BJ (cell line): ENCODE measurements at places on chromosomes 5 and 9.

GRCh38 chr5:21212026-21212425 is 1224.0 kb upstream of the CDH18 start:
- DNase-seq = no peak

GRCh38 chr5:169197343-169197742 is 103.6 kb downstream of the SLIT3 start:
- no peak for DNase-seq

DNA sequence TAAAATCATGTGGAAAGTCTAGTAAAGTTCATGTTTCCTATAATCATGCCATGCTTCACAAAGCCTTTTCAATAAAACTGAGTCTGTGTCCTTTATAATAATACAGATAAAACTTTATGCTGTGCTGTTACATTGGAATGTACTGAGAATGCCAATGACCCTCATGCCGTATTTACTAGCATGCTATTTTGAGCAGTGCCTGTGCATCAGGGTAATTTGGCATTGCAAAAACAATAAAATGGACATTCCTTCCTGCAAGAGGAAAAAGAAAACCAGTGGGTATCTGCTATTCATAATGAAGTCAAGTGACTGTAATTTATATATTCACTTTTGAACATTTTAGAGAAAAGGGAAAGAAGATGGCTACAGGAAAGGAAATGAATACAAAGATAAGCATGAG is 159.0 kb downstream of the PBX3 start:
- peak; percentile 44 for DNase-seq

GRCh38 chr9:120937596-120937995 is 11.0 kb upstream of the TRAF1 start:
- DNase-seq = no peak

GRCh38 chr9:92432972-92433548 is 8.8 kb upstream of the OMD start:
- no peak for DNase-seq

- DNase-seq = no peak
Observed at GRCh38 chr5:6786786-6787495, 73.7 kb downstream of the TENT4A start.

- DNase-seq = no peak
Observed at GRCh38 chr5:39333104-39333503, 31.2 kb downstream of the C9 start.

DNA sequence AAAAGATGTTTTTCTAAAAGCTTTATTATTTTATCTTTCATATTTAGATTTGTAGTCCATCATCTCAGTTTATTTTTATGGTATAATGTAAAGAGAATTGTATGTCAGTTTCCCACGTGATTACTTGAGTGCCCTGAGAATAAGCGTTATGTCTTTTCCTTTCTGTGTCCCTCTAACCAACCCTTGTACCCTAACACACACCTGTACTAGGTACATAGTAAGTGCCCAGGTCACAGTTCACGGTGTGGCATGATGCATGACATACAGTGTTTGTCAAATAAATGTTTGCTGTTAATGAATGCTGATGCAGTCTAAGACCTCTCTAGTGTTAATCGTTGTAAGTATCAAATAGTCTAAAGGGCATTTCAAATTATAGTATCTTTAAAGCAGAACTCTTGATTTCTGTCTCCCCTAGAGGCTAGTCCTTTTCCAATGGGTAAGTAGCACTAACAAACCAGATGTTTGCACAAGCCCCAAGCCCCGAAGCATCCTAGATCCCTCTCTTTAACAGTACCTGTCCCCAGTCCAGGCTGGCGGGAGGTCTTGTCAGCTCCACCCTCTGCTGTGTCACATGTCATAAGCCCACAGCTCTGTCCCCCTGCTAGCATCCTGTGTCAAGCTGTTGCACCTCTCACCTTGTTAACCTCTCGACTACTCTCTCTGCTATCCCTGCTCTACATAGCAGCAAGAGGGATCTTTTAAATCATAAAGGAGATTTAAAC is 23.7 kb downstream of the NUP214 start:
- DNase-seq = no peak

- DNase-seq = no peak
Observed at GRCh38 chr9:137221506-137222111, 431 bp downstream of the RNF208 start.

- no peak for DNase-seq
Observed at GRCh38 chr9:107504585-107505455, 15.3 kb upstream of the KLF4 start.

DNA sequence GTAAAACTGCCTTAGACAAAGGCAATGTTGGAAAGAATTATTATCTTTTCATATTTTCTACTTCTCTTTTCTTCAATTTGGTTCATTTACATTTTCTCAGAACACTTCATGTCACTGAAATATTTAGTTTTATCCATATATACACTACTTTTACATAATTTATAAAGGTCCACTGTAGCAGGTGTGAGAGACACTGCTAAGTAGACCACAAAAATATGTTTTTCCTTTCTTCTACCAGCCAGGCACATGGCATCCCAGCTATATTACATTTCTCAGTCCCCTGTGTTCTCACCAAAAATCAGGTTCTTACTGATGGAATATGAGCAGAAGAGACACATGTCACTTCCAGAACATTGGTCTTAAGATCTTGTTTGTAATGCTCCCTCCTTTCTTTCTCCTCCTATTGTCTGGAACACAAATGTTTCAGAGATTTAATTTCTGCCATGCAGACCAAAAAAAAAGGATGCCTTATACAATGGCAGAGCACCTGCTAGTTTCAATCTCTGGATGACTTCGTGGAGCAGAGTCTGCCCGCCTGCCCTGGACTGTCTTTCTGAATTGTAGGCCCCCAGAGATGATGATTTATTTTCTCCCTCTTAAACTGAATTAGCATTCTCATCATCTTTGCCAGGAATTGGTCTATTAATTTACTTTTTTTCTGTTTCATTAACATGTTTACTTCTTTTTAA is 125.4 kb upstream of the ACOT12 start:
- DNase-seq = no peak

- peak; percentile 69 for DNase-seq
Observed at GRCh38 chr9:127968700-127969383, 11.9 kb downstream of the EEIG1 start.

DNA sequence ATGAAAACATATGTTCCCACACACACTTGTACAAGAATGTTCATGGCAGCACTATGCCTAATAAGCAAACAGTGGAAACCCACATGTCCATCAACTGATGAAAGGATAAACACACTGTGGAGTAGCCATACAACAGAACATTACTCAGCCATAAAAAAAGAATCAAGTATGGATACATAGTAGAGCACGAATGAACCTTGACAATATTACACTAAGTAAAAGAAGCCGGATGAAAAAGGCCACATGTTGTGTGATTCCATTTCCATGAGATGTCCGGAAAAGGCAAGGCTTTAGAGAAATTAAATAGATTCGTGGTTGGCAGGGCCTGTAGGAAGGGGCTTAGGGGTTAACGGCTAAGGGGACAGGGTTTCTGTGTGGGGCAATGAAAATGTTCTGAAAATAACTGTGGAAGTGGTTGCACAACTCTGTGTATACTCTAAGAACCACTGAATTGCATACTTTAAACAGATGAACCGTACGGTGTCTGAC is 51.4 kb downstream of the COL23A1 start:
- peak; percentile 21 for DNase-seq

DNA sequence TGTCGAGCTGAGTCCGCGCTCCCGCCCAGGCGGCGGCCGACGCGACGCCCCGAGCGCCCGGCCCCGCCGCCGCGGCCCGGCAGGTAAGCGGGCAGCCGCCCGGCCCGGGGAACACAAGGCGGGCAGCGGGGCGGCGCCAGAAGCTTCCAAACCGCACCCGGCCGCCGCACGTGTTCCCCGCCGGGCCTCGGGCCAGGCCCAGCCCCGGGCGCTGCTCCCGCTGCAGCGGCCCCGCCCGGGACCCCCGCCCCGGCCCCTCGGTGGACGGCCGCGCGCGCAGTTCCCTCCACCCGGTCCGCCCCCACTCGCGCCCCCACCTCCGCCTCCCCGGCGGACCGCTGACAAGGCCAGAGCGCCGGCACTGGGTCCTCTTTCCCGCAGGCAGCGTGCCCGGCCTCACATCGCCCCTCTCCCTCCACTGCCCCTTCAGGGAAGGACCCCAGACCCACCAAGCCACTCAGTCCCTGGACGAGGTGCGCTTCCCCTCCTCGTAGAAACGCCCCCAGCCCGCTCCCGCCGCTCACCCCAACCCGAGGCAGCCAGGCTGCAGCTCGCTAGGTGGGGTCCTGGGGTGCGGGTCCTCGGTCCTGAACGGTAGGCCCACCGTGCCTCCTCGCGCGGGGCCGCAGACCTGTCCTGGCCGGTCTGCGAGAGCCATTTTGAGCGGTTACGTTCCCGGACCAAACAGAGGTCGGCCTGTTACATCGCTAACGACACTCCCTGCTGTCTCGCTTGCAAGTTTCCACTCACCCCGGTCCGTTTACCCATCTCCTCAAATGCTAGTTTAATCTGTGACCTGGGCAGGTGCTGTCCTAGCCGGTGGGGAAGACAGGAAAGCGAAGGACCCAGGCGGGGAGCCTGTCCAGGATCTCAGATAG is 475 bp downstream of the WDR5 start:
- DNase-seq = no peak

GRCh38 chr5:94969174-94969573 is 315.7 kb downstream of the MCTP1 start:
- no peak for DNase-seq

GRCh38 chr5:10599862-10600284 is 36.0 kb downstream of the ANKRD33B start:
- peak; percentile 14 for DNase-seq

DNA sequence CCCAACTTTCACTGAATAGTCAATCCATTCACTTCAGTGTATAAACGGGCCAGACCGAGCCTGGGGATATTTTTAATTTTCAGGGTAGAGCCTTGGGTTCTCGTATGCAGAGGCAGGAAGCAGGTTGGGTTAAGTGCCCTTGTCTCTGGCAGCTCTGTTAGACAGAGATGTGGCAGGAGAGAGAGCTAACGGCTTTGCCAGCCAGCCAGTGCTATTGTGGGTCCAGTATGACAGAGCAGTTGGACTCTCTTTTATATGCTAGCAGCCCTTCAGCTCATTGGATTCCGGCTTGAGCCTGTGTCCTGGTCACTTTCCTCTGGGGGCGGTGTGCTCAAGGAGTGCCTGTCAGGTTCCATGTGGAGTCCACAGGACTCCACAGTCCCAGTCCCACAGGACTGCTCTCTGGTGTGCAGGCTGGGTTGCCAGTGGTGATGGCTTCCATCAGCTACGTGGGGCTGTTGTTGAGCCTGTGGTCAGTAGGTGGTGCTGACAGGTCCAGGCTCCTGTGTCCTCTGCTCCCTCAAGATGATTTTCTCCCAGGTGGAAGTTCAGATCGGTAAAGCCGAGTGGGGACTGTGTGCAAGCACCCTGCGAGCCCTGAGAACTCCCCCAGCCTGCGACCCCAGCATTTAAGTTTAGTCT is 14.3 kb downstream of the CLTA start:
- no peak for DNase-seq

- DNase-seq = no peak
Observed at GRCh38 chr9:80382211-80382891, 810.6 kb downstream of the TLE4 start.

DNA sequence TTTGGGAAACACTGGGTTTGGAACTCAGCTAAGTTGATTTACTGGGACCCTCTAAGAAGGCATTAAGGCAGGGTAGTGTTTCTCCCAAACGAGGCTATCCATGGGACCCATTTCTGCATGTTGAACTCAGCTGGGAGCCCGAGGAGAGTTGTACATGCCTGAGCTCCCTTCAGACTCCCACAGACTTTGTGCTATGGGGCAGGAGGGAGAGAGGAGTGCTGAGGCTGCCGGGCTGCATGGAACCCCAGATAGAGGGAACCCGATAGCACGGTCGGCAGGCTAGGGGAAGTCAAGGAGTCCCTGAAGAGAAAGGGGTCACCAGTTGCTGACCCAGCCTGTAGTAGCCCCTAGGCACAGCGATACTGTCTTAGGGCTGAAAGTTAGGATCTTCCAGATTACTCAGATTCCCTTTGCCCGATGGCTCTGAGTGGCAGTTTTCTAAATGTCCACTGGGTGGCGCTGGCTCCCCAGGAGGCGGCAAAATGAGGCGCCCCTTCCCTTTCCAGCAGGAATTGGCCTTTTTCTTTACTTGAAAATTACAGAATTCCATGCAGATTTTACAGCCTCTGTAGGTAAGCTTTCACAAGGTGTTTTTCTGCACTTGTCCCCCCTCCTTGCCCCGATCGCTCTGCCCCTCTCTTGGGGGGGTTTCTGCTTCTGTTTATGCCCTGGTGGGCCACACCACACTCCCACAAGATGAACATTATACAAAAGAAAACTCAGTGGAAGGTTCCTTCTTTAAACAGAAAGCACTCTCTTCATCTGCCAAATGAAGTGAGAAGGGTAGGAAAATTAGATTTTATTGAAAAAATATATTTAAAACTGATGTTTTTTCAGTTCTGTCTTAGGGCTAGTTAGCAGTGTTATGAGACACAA is 17.8 kb downstream of the NANS start:
- no peak for DNase-seq

DNA sequence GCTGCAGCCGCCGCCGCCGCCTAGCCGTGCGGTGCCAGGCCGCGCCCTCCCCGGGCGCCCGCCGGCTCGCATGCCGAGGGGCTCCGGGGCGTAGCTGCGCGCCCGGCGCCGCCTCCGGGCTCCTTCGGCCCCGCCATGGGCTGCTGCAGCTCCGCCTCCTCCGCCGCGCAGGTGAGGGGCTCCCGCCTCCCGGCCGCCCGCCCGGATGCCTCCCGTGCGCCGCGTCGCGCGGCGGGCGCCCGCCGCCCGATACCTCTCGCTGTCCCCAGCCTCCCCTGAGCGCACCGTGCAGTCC is 230 bp downstream of the SLC44A1 start:
- DNase-seq = no peak

DNA sequence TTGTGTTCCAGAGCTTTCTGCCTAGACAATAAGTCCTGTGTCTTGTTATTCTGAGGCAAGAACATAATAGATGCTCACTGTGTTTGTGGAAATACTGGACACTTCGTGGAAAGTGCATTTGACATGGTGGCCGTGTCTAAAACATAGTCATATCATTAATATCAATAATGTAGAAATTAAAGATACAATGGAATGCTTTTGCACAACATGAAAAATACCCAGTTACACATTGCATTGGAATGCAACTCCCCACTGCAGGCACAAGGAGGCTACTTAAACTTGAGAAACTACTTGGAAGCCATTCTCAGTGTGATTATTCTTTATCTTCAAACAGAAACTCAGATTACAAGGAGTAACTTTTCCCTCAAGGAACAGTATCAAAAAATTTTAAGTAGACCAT is 145.3 kb upstream of the ZNF462 start:
- DNase-seq = peak; percentile 30

- DNase-seq = no peak
Observed at GRCh38 chr5:65363499-65363898, 118.2 kb downstream of the ADAMTS6 start.
